Esophagus squamous epithelium (tissue), 5 donors: ENCODE measurements at places on chromosomes 7 and 10. TPM values are rescaled to one million over a fixed set of nuclear protein-coding genes. Genes with fewer than 3 reads are reported as not detected.
A peak's percentile ranks its signal among the peaks of the same experiment; 100 is the strongest.

DNA sequence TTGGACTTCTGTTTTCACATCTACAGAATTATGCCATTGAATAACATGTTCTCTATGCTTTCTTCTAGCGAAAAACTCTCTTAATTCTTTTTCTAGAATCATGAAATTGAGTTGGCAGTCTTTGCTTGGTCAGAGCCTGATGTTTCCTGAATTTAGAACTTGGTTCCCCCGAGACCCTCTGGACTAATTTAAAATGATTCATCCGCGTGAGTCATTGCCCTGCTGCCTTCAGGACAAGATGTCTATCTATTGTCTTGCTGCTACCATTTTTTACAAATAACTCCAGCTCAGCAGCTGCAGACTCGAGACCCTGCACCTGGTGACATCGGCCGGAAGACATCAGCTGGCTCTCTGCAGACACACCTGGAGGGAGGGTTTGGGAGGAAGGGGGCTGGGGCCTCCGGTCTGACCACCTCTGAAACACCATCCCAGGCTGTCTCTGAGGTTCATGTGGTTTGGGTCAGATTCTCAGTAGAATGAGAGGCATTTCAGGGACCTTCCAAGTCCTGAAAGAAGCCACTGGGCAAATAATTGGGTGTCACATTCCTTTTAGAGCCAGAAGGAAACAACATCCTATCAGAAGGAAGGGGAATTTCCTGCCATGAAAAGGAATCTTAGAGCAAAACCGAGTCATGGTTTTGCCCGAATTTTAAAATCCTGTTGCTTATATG lies 20.9 kb upstream of the KLF6 start:
- H3K4me1 ChIP-seq, result peaks cover 59% of the 10 kb centered on the region
- no peak for DNase-seq
- peak overlapping the region; percentile 73 for H3K27ac ChIP-seq
- no peaks in the 10 kb centered on the region for H3K36me3 ChIP-seq
- no peak overlapping the region for H3K4me3 ChIP-seq
- H3K27me3 ChIP-seq, result no peaks in the 10 kb centered on the region

- no peak overlapping the region for H3K27ac ChIP-seq
- H3K36me3 ChIP-seq, result no peaks in the 10 kb centered on the region
- no peak overlapping the region for H3K4me3 ChIP-seq
- no peaks in the 10 kb centered on the region for H3K27me3 ChIP-seq
Measured at GRCh38 chr10:16777473-16778370, 39.5 kb downstream of the RSU1 start.

DNA sequence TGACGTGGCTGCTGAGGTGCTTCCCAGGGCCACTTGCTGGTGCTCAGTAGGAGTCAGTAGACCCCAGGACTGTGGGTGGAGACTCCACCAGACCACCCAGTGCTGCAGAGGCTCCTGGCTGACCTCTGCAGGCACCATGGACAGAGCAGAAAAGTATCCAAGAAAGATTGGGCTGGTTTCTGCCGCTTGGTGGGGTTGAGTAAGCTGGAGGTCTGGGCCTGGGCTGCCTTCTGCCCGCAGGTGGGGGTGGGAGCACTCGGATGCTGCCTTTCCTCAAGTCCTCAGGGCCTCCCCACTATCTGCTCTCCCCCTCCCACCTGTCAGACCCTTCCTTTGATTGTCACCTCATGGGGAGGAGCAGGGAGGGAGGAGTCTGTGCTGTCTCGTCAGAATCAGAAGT lies 91.6 kb downstream of the WDR37 start:
- no peaks in the 10 kb centered on the region for H3K36me3 ChIP-seq
- H3K27ac ChIP-seq, result no peak overlapping the region
- no peaks in the 10 kb centered on the region for H3K27me3 ChIP-seq

DNA sequence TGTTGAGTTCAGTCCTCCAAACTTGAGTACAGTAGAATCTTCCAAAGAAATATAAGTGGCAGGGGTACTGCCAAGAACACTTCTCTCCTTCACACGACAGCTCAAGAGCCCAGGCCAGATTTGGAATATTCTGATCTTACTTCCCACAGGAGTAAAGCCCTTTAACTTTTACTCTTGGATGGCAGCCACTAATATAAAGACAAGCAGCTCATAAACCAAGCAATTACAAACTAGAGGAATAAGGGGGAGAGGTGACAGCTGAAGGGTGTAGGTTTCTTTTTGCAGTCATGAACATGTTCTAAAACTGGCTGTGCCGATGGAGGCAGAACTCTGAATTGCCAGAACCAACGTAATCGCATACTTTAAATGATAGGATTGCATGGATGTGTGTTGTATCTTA lies 74.8 kb downstream of the SVIL start:
- no peak for DNase-seq
- H3K4me3 ChIP-seq, result no peak overlapping the region
- H3K4me1 ChIP-seq, result peaks cover 4% of the 10 kb centered on the region
- H3K36me3 ChIP-seq, result peaks cover 78% of the 10 kb centered on the region

DNA sequence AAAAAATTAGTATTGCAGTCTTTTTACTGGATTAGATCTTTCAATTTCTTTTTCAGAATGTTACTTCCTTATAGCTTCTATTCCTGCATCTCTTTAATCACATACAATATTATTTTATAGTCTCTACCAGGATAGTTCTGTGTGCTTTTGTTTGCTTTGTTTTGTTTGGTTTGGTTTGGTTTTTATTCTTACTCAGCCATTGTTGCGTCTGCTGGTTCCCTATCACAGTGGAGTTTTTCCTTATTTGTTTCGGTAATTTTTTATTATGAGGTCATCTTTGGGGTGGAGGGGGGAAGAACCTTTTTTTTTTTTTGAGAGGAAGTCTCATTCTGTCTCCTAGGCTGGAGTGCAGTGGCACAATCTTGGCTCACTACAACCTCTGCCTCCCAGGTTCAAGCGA lies 9.0 kb upstream of the BAIAP2L1 start:
- no peaks in the 10 kb centered on the region for H3K36me3 ChIP-seq
- no peaks in the 10 kb centered on the region for H3K27me3 ChIP-seq
- no peak overlapping the region for H3K27ac ChIP-seq
- DNase-seq, result no peak
- no peak overlapping the region for H3K4me3 ChIP-seq

DNA sequence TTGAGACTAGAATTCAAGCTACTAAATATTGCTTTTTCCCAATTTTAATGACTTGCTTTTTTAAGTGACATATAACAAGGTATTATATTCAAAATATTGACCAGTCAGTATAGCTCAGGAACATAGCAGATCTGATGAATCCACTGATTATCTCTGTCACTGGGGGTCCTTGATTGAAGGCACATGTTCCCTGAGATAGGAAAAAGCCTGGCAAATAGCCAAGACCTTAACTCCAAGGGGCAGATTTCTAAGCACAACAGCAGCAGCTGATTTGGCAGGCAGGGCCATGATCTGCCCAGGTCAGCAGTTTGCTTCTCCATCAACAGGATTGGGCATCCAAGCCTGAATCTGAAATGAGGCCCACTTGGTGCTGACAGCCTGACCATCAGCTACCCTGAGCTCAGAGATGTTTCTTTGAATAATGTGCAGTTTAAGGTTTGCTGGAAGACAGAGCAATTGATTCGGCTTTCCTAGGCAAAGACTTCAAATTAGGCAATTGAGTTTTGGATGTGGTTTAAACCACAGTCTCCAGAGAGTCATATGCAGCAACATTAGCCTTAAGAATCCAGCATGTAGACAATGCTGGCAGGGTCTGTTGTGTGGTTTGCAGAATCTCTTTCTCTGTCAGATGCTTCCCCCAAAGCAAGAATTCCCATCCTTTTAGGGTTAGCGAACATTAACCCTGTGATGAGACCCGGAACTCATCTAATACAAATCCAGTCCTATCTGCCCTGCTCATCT lies 352.6 kb downstream of the ADRA2A start:
- no peaks in the 10 kb centered on the region for H3K27me3 ChIP-seq
- H3K36me3 ChIP-seq, result no peaks in the 10 kb centered on the region
- H3K4me1 ChIP-seq, result no peaks in the 10 kb centered on the region
- no peak for DNase-seq

DNA sequence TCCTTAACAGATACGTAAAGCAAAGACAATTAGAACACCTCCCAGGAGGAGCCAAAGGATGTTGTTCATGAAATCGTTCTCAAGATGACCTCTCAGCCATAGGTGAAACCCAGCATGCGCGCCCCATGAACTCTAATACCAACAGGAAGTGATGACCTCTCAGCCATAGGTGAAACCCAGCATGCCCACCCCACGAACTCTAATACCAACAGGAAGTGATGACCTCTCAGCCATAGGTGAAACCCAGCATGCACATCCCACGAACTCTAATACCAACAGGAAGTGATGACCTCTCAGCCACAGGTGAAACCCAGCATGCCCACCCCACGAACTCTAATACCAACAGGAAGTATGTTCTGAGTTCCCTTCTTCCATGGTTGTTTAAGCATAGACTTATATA lies 205.2 kb upstream of the ADARB2 start:
- no peaks in the 10 kb centered on the region for H3K27me3 ChIP-seq
- no peak overlapping the region for H3K4me3 ChIP-seq
- no peaks in the 10 kb centered on the region for H3K4me1 ChIP-seq
- DNase-seq, result no peak
- H3K27ac ChIP-seq, result no peak overlapping the region

DNA sequence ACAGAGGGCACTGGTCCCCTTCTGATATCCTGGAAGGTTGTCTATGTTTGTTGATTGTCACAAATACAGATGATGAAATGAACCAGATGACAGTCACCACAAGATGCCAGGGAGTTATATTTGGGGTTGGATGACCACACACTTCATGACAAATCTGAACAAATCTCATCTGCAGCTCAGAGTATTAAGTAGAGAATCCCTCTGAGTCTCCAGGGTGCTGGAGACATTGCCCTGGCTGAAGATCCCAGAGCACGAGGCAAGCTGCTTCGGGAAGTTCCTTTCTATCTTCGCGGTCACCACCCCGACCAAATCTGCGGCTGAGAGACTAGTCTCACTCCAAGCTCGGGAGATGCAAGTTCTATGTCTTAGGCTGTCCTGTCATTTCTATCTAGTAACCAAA lies 9.0 kb downstream of the DENND2A start:
- no peaks in the 10 kb centered on the region for H3K27me3 ChIP-seq
- H3K4me3 ChIP-seq, result no peak overlapping the region
- no peaks in the 10 kb centered on the region for H3K36me3 ChIP-seq
- peak overlapping the region; percentile 72 for H3K27ac ChIP-seq
- no peaks in the 10 kb centered on the region for H3K4me1 ChIP-seq
- no peak for DNase-seq

Gene ATP6V1F
- 125 TPM for total RNA-seq

DNA sequence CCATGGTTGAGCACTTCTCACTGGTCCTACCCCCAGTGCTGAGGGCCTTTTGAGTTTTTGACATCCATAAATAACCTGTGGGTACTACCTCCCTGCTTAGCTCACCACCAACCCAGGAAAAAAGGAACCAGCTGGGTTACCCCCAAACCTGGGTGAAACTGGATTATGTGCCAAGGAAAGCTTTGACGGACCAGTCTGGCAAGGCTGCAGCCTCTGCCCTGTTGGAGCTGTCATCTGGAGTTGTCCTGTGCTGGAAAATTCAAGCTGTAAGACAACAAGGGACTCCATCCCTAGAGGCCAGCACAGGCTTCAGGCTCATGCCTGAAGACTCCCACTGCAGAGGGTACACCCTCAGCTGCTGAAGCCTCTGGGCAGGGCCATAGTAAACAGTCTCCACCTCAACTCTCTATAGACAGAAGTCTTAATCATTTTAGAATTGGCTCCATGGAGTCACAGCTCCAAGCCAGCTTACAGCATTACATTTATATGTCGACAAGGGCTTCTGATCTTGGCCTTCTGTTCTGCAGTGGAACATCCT lies 115.5 kb upstream of the AFAP1L2 start:
- peak overlapping the region; percentile 95 for H3K27ac ChIP-seq
- DNase-seq, result no peak
- no peak overlapping the region for H3K4me3 ChIP-seq
- H3K4me1 ChIP-seq, result peaks cover 100% of the 10 kb centered on the region
- no peaks in the 10 kb centered on the region for H3K27me3 ChIP-seq

Gene PLXNA4
- 7.1 TPM for total RNA-seq

DNA sequence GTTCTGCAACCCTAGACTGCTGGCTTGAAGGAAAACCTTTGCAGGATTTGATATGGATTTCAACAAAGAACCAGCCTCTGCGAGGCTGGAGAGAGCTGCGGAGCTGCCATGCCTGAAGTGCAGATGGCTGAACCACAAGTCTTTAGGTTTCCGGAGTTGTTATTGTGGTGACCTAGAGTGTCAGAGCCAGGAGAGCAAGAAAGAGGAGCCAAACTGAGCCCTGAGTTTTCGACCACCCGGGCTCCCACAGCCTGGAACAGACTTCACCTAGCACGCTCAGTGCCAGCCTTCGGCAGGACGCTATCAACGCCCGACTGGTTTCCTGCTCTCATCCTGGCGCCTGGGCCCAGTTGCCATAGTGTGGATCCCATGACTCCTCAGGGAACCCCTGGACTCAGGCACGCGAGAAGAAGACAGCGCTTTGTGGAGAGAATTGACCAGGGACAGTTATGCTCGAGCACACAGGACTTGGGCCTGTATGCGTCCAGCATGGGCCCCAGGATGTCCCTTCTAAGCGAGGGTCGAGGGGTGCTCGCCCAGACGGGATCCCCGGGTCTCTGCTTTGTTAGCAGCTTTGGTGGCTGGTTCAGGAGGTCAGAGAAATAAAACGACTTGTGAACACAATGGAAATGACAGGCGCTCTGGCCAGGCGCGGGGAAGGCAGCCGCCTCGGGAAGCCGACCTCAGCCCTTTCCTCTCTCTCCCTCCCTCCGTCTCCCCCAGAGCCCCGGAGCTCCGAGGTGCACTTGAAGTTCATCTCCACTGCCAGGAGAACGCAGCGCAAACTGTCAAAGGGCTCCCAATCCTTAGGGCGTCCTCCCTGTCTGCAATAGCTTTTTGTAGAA lies 1.8 kb upstream of the GAD2 start:
- H3K27ac ChIP-seq, result no peak overlapping the region
- no peak for DNase-seq
- H3K27me3 ChIP-seq, result peaks cover 23% of the 10 kb centered on the region
- H3K4me1 ChIP-seq, result peaks cover 38% of the 10 kb centered on the region
- no peak overlapping the region for H3K4me3 ChIP-seq

Gene SVOPL
- 0.18 TPM for total RNA-seq

Gene SLC39A12
- not detected for total RNA-seq

- H3K36me3 ChIP-seq, result peaks cover 70% of the 10 kb centered on the region
- no peak overlapping the region for H3K27ac ChIP-seq
- no peak for DNase-seq
- H3K4me3 ChIP-seq, result no peak overlapping the region
- no peaks in the 10 kb centered on the region for H3K4me1 ChIP-seq
- no peaks in the 10 kb centered on the region for H3K27me3 ChIP-seq
Measured at GRCh38 chr7:149289856-149290255, 27.9 kb downstream of the ZNF783 start.

DNA sequence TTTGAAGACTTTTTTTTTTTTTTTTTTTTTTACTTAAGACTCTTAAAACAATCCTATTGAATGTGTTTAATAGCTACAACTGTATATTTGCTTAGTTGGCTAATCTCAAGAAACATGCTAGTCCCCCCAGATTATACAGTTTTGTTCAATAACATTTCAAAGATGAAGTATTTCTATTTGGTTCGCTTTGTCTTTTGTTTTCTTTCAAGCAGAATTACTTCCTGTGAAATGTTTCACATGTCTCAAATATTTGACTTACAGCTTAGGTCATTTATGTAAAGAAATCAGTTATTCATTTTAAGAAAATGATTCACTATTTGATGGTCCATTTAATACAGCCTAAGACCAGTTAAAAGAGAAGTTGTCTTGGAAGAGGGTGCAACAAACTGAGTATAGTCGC lies 12.8 kb upstream of the LAMB1 start:
- H3K4me3 ChIP-seq, result no peak overlapping the region
- no peaks in the 10 kb centered on the region for H3K36me3 ChIP-seq
- H3K4me1 ChIP-seq, result no peaks in the 10 kb centered on the region

- DNase-seq, result no peak
- no peak overlapping the region for H3K4me3 ChIP-seq
- H3K4me1 ChIP-seq, result no peaks in the 10 kb centered on the region
- H3K27me3 ChIP-seq, result no peaks in the 10 kb centered on the region
Measured at GRCh38 chr7:6074612-6075380, 43.6 kb downstream of the ANKRD61 start.

Gene HYAL4
- not detected for total RNA-seq
